ENCODE measurements at places on chromosomes 11 and 22. TPM values are rescaled to one million over a fixed set of nuclear protein-coding genes. Genes with fewer than 3 reads are reported as not detected.

Gene TTC9C
- 8.7 TPM for total RNA-seq

Gene HTR3A
- not detected for total RNA-seq

GRCh38 chr22:17847360-17848078 is 73.2 kb upstream of the BID start:
- DNase-seq, result no peak
- no peaks in the 10 kb centered on the region for H3K36me3 ChIP-seq
- H3K4me1 ChIP-seq, result peaks cover 2% of the 10 kb centered on the region
- peak overlapping the region; percentile 77 for H3K27ac ChIP-seq
- H3K27me3 ChIP-seq, result no peaks in the 10 kb centered on the region
- H3K4me3 ChIP-seq, result no peak overlapping the region

DNA sequence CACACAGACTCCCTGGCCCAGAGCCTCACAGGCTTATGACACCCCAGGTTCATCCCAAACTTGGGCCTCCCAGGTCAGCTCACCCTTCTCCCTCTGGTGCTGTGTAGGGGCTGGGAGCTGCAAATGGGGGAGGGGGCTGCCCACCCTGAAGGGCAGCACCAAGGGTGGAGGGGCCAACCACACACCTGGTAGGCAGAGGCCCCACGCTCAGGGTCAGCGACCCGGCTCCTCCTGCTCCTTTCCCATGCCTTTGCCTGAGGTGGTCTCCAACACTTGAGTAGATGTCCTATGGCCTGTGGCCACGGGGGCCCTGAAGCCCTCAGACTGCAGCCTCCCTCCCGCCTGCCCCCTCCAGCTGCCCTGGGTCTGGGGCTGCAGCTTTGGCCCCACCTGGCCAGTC is 3.4 kb downstream of the DGCR6 start:
- no peaks in the 10 kb centered on the region for H3K36me3 ChIP-seq
- H3K27ac ChIP-seq, result no peak overlapping the region
- H3K4me3 ChIP-seq, result no peak overlapping the region
- H3K27me3 ChIP-seq, result no peaks in the 10 kb centered on the region

GRCh38 chr11:76794371-76795289 is 11.5 kb downstream of the TSKU start:
- H3K27me3 ChIP-seq, result no peaks in the 10 kb centered on the region
- H3K27ac ChIP-seq, result no peak overlapping the region
- H3K4me1 ChIP-seq, result peaks cover 67% of the 10 kb centered on the region
- DNase-seq, result no peak
- no peak overlapping the region for H3K4me3 ChIP-seq

Measured in stomach (tissue), 19 donors.